CD4-positive, alpha-beta T cell (primary cell): ENCODE measurements at places on chromosomes 5 and 9.

GRCh38 chr5:125176005-125176390 is 429.6 kb upstream of the ZNF608 start:
- no peak for DNase-seq

GRCh38 chr5:128825826-128826225 is 139.5 kb upstream of the SLC27A6 start:
- no peak for DNase-seq

GRCh38 chr5:158205992-158206391 is 347.0 kb upstream of the CLINT1 start:
- DNase-seq, result no peak

GRCh38 chr5:140043508-140043872 is 391 bp upstream of the NRG2 start:
- no peak for DNase-seq

DNA sequence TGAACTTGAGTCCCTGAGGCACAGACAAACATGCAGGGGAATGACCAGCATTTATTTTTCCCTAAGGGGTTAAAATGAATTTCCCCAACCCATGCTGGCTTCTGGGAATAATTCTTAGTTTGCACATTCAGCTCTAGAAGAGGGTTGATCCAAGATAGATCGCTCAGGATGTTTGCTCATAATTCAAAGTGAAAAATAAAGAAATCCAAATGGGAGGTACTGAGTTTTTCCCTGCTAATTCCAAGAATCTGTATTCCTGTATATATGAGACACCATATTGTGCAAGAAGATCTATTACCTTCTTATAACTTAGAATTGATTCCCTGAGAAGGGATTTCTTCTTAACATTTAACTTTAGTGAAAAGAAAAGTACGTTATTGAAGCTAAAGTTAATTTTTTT is 96.2 kb downstream of the VCAN start:
- no peak for DNase-seq

DNA sequence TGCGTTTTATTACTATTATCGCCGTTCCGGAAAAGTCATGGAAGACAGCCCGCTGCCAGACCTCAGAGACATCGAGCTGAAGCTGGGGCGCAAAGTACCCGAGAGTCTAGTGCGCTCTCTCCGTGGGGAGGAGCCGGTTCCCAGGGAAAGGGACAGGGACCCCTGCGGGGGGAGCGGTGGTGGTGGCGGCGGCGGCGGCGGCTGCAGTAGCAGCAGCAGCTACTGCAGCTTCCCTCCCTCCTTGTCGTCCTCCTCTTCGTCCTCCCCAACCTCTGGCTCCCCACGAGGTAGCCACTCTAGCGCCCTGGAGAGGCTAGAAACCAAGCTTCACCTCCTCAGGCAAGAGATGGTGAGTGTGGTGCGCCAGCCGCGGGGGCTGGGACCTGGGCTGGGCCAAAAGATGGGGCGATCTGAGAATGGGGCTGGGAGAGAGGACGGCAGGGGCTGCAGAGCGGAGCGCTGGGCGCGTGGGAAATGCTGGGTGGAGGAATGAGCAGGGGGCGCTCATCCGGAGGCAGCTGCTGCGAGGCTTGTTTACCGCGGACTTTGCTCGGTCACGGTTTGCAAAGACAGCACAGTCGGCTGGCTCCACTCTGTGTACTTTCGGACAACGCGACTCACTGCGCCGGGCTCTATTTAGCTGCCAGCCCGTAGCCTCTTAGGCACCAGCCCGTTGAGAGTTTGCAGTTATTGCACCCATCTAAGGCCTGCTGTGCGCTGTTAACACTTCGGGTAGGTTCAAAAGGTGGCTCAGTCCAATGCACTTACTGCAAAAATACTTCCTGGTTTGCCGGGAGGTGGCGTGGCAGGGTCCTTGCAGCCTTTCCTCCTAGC is 1.1 kb downstream of the LURAP1L start:
- no peak for DNase-seq

DNA sequence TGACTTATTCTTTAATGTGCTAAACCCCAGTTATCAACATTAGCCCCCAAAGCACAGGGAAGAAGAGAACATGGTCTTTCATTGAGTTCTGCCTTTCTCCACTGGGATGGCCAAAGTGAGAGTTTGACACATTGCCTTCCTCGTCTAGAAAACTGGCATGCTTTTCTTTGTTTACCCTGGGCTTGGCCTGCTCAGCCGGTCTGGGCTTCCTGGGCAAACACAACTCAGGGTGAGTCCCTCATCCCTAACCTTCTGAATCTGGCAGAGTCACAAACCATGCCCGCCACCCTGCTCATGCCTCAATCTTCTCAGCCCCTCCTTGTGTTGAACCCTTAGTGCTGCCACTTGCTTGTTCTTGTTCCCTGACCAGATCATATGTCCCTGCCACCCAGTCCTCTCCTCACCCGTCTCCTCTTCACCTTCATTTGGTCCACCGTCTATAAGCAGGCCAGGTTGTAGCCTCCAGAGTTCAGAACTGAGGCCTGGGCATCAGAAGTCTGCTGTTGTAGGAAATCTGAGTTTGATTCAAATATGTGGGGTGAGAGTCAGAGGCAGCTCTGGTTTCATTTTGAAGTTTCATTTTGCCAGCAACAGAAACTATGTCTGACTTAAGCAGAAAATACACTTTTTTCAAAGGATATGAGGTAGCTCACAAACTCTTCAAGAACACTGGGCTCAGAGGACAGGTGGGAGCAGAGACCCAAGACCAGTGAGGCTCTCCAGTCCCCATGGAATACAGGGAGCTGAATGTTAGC is 217.6 kb downstream of the NDUFS4 start:
- no peak for DNase-seq

GRCh38 chr9:101466863-101467262 is 31.3 kb upstream of the ALDOB start:
- DNase-seq, result no peak

GRCh38 chr5:28408186-28408585 is 1369.8 kb upstream of the CDH9 start:
- no peak for DNase-seq

- DNase-seq, result no peak
Measured at GRCh38 chr5:120446901-120447300, 17.2 kb upstream of the PRR16 start.

GRCh38 chr5:165903835-165904234 is 2387.6 kb upstream of the WWC1 start:
- no peak for DNase-seq

DNA sequence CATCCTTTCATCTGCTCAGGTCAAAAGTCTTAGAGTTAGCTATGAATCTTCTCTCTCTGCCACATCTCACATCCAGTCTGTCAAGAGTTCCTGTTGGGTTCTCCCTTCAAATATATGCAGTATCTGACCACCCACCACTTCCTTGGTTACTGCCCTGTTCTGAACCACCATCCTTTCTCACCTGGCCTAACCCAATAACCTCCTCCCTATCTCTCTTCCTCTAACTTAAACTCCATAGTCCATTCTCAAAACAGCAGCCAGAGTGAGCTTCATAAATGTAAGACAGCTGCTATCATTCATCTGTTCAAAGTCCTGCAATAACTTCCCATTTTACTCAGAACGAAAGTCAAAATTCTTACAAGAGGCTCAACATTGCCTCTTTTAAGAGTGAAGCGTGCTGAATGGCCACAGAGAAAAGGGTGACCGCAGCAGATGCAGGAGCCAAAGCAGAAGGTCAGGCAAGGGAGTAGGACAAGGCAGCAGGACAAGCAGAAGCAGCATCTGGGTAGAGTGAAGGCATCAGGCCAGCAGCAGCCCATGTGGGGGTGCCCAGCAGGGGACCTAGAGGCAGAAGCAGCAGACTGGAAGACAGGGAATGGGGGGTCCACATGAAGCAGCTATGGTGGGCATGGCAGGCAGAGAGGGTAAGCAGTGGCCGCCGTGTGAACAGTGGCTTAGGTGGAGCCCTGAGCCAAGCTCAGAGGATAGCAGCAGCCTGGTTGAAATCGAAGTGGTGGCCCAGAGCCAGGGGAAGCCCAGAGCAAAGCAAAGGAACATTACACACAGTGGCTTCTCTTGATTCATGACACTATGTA is 39.3 kb upstream of the CDC42SE2 start:
- no peak for DNase-seq

GRCh38 chr5:170053896-170054295 is 51.8 kb upstream of the FOXI1 start:
- DNase-seq, result no peak
